ENCODE measurements at places on chromosomes 1 and 21. TPM values are rescaled to one million over a fixed set of nuclear protein-coding genes. Genes with fewer than 3 reads are reported as not detected.

GRCh38 chr21:41973427-41973831 is 19.6 kb upstream of the C2CD2 start:
- DNase-seq, result no peak

DNA sequence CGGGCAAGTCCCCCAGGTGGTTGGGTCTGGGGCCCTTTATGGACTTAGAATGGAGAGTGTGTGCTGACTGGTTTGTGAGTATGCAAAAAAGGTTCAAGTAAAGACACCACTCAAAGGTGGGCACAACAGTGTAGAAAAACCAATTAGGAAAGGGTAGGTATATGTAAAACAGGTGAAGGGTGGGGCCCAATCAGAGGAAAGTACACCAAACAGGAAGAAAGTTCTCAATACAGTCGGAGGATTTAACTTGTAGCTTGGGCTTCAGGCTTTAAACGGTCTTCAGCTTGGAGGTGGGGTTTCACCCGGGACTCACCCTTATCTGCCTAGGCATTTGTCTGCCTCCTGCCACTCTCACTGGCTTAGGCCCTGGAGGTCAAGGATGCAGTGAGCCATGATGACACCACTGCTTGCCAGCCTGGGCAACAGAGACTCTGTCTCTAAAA is 6.8 kb upstream of the PUM1 start:
- no peak for DNase-seq

DNA sequence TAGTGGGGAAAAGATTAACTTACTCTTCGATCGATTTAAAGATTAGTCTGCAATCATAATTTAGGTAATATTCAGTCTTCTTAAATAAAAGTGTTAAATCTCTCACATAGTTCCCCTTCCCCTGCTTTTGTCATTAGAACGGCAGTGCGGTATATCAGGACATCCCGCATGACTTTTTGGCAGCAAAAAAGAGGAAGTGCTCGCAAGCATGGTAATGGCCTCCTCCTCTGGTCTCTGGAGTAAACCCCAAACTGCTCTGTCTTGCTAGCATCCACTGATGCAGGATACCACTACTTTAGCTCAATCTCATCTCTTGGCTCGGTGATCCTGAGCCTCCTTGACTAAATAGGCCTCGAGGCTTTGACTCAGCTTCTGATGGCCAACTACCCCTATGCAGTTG is 78.7 kb upstream of the VAV3 start:
- DNase-seq, result no peak

DNA sequence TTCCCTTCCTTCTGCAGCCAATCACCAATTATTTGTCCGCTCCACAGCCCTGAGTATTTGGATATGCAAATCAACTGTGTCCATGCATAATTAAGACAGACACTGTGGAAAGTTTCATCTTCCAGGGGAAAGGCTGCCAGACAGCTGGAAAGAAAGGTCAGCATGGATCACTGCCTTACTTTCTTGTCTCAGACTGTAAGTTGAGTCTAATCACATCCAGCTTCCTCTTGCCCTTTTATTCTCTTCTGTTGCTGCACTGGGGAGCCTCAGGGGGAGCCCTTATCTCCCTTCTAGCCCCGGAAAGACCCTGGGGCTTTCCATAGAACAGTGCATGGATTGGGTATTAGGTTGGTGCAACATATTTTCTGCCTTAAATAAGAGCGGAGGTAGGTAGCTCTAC is 182.9 kb downstream of the OMA1 start:
- DNase-seq, result no peak

DNA sequence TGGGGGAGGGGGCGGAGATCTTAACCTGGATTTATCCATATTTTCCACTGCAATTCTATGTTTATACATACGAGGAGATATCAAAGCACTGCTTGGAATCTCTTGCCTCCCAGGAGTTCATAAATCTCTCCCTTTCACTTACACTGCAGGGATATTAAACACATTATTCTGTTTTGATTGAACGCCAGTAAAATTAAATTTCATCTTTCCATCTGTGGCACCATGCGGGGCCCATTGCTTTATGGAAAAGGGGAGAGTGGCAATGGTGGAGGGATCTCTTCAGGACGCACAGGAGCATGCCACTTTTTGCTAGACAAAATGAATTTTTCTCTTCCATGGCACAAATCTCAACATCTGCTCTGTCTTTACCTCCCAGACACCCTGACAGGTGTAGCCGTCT is 648.0 kb upstream of the PLXNA2 start:
- DNase-seq, result no peak

GRCh38 chr1:217363319-217363718 is 267.6 kb downstream of the GPATCH2 start:
- no peak for DNase-seq

DNA sequence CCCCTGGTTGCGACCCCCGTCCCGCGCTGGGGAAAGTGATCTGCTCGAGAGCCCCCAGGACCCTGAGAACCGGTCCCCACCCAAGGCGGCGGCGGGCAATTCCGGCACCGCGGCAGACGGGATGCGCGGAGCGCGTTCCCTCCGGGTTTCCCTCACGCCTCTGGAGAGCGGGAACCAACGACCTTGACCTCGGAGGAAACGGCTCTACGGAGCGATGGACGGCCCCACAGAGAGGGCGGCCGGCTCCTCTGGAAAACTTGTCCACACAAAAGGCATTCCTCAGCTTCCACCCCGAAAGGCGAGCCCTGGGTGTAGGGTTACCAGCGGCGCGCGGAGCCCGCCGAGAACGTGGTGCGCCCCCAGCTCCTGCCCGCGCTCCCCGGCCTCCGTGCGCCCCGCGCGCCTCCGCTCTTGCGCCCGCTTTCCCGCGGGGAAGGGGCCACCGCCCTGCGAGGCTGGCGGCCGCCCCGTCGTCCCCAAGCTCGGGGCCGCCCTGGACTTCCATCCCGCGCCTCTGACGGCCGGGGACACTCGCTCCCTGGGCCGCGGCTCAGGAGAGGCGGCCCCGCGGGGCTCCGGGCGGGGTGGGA is 391 bp upstream of the KIAA1614 start:
- DNase-seq, result no peak

GRCh38 chr21:45640888-45641479 is 2.5 kb upstream of the PCBP3 start:
- DNase-seq, result no peak

DNA sequence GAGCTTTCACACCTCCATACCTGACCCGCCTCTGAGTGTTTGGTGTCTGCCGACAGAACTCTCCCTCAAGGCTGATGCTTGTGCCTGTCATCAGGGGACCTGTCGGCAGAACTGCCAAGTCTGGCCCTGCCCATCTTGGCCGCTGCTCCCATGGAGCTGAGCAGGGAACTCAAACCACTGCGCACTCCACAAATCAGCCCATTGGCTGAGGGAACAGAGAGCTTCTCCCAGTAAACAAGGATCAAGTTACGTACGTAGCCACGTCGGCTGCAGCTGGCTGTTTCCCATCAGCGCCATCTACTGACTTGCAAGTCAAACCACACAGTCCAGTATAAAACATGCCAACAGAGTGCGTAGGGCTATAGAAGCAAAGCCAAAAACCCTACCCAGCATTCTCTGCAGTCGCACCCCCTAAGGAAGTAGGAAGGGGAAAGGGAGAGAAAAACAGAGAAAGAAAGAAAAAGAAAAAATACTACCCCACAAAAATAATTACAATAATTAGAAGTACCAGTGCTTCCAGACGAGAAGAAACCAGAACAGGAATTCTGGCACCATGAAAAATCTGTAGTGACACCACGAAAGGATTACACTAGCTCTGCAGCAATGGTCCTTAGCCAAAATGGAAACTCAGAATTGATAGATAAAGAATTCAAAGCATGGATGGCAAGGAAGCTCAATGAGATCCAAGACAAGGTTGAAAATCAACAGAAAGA is 13.1 kb downstream of the KRTAP13-1 start:
- DNase-seq, result no peak

GRCh38 chr1:222084996-222085395 is 343.1 kb upstream of the DUSP10 start:
- DNase-seq, result no peak

DNA sequence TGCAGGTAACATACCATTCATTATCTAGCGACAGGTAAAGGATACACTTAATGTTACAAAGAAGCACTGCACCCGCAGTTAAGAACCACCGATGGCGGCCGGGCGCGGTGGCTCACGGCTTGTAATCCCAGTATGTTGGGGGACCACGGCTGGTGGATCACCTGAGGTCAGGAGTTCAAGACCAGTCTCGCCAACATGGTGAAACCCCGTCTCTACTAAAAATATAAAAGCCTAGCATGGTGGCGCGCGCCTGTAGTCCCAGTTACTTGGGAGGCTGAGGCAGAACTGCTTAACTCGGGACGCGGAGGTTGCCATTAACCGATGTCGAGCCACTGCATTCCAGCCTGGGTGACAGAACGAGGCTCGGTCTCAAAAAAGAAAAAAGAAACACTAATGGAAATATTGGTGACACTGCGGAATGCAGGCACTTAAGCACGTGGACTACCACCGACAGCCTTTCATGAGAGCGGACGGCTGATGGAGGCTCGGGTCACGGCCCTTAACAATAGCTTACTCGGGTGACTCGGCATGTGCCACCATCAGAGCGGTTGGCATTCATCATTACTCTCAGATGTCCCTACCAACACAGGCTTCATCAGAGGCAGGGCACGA is 542 bp downstream of the GAS5 start:
- DNase-seq, result no peak

DNA sequence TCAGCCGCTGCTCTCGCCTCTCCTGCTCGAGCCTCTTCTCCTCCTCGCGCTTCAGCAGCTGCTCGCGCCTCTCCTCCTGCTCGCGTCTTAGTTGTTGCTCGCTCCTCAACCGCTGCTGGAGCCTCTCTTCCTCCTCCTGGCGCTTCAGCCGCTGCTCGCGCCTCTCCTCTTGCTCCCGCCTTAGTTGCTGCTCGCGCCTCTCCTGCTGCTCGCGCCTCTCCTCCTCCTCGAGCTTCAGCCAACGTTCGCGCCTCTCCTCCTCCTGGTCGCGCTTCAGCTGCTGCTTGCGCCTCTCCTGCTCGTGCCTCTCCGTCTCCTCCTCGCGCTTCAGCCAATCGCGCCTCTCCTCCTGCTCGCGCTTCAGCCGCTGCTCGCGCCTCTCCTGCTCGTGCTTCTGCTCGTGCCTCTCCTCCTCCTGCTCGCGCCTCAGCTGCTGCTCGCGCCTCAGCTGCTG is 3.7 kb downstream of the TCHH start:
- no peak for DNase-seq

GRCh38 chr1:26961826-26962225 is 1.6 kb upstream of the KDF1 start:
- DNase-seq, result no peak

GRCh38 chr21:45522986-45523385 is 19.3 kb downstream of the SLC19A1 start:
- DNase-seq, result no peak

DNA sequence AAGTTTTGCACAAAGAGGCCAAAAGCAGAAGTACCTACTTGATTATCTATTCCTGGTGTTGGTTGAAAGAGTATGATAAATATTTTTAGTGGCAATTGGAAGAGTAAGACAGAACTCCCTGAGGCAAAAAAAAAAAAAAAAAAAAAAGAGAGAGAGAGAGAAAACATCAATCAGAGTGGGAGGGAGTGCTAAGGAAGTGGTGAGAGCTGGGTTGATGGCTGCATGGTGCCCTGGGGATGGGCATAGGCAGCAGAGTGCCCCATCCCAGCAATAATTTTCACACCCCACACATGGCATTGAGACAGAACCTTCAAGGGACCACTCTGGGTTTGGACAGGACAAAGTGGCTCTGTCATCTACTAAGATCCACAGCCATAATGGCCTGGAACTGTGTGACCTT is 59.4 kb upstream of the FAM20B start:
- no peak for DNase-seq

GRCh38 chr1:10616696-10617095 is 141.9 kb downstream of the PEX14 start:
- DNase-seq, result no peak

- no peak for DNase-seq
Observed at GRCh38 chr1:76284842-76285241, 210.3 kb downstream of the ST6GALNAC3 start.

ETNK2 gene
- 0.88 TPM for total RNA-seq

CHD5 gene
- 0.24 TPM for total RNA-seq

PCNX2 gene
- total RNA-seq, result 0.82 TPM

PCP4L1 gene
- total RNA-seq, result not detected

JAK1 gene
- total RNA-seq, result 129 TPM

MRAP gene
- not detected for total RNA-seq

GJB3 gene
- not detected for total RNA-seq
